ENCODE measurements at places on chromosomes 1 and 21.

- DNase-seq, result no peak
Measured at GRCh38 chr21:46264690-46265144, 20.7 kb downstream of the MCM3AP start.

DNA sequence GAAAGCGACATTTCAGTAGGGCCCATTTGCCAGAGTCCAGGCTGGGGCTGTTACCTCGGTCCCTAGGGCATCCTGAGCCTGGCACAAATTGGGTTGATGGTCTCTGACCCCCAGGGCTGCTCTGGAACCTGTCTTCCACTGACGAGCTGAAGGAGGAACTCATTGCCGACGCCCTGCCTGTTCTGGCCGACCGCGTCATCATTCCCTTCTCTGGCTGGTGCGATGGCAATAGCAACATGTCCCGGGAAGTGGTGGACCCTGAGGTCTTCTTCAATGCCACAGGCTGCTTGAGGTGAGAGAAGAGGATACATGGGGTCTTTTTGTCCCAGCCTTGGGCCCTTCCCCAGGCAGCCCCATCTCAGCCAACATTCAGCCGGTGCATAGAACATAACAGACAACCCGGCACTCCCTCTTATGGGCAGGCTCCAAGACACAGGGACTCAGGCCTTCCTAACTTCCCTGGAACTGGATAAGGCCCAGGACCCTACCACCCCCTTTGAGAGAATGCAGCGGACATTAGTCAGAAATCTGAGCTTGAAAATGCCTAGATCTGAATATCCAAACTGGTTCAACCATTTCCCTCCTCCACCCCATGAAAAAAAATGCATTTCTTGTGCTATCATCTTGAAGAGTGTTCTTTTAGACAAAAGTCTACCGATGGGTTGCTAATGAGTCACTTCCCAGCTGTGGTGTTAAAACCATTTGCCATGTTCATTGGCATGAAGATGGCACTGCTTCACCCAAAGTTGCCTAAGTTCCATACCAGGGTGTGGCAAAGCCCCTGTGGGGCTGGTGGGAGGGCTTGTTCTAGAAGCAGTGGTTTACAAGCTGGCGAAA, 35.4 kb downstream of the PKP1 start:
- DNase-seq, result no peak

- DNase-seq, result no peak
Measured at GRCh38 chr1:109156916-109157385, 43.0 kb downstream of the ELAPOR1 start.

DNA sequence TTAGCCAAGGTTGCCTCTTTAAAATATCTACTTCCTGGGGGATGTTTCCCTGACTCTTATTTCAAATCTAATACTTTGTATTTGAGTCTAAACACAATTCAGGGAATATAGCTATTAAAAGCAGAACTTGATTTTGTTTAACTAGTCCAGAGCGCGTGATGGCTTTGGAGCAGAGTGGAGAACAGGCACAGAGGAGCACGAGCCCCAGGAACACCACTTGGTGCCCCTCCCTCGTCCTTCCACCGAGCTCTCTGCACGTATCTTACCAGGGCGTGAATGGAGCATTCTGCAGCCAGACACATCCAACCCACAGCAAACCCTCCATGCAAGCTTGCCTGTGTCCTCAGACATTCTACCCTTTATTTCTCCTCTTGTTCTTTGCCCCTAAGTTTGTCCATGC, 14.1 kb downstream of the KIF26B start:
- DNase-seq, result no peak

- no peak for DNase-seq
Measured at GRCh38 chr1:6473974-6474814, 8.2 kb upstream of the TNFRSF25 start.

GRCh38 chr1:228341450-228341813, 65.2 kb downstream of the TRIM11 start:
- no peak for DNase-seq

DNA sequence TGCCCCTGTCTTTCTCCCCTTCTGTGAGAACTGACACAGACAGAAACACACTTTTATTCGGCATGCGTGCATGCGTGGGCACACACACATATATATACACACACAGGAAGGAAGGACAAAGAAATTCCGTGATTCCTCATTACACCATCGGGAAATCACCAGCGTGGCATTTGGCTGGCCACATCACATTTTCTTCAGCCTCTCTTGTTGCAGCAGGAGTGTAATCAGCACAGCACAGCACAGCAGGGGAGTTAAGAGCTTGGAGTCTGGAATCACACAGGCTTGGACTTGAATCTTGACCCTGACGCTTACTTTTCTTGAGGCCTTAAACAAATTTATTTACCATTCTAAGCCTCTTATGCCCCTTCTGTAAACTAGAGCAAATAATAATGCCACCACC, 45.3 kb upstream of the EPHA8 start:
- DNase-seq, result no peak

DNA sequence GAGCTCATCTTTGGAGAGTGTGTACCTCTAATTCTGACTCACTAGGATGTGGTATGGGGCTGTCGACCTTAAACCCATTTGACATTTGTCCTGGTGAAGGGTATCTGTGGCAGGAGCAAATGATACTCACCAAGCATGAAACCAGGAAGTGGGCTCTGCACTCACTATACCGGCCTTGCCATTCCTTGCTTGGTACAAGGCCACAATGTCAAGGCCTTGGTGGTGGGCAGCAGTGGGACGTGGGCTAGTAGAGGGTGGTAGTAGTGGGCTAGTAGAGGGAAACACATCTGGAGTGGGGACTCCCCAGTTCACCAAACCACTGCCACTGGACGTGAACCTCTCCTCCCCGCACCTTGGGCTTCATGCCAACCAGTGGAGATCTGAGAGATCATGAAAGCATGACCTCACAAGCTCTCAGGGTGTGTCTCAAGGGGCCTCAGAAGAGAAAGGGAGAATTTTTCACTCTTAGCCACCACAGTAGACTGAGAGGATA, 11.5 kb downstream of the TNFSF4 start:
- DNase-seq, result peak; percentile 58

- no peak for DNase-seq
Measured at GRCh38 chr1:4718071-4718470, 63.7 kb downstream of the AJAP1 start.

- DNase-seq, result no peak
Measured at GRCh38 chr1:172399756-172400721, 20.4 kb upstream of the C1orf105 start.

DNA sequence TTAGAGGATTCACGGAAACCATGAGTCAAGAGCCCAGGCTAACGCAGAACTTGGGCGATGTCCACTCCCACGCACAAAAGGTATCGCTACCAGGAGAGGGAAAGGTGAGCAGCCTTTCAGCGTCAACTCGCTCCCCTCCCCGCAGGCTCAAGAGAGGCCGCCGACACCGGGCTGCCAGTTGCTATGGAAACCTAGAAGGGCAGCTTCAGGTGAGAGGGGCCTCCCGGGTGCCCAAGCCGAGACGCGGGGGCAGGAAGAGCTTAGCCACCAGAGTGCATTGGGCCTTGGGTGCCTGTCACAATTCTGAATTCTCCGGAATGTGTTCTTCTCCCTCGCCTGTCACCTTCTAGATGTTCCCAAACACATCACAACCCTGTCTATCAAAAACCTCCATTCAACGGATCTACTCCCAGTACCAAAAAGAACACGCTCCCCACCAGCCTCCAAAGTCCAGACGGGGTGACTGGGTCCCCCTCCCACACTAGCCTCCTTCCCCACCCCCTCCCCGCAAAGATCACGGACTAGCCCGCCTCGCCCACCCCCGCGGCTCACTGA, 694 bp downstream of the MEAF6 start:
- peak; percentile 61 for DNase-seq

- no peak for DNase-seq
Measured at GRCh38 chr1:115496904-115497527, 144.8 kb upstream of the VANGL1 start.

DNA sequence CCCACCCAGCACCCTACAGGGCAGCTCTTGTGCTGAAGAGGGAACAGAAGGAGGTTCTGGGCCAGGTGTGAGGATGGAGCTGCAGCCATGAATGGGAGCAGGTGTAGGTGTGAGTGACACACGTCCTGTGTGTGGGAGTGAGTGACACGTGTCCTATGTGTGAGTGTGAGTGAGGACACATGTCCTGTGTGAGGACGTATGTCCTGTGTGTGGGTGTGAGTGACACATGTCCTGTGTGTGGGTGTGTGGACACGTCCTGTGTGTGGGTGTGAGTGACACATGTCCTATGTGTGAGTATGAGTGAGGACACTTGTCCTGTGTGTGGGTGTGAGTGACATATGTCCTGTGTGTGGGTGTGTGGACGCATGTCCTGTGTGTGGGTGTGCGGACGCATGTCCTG, 26.4 kb downstream of the MEGF6 start:
- DNase-seq, result no peak

GRCh38 chr1:162206749-162207635, 137.5 kb downstream of the NOS1AP start:
- DNase-seq, result no peak

- no peak for DNase-seq
Measured at GRCh38 chr1:219371471-219371870, 197.8 kb downstream of the LYPLAL1 start.

GRCh38 chr1:197868751-197869489, 33.5 kb upstream of the C1orf53 start:
- no peak for DNase-seq

DNA sequence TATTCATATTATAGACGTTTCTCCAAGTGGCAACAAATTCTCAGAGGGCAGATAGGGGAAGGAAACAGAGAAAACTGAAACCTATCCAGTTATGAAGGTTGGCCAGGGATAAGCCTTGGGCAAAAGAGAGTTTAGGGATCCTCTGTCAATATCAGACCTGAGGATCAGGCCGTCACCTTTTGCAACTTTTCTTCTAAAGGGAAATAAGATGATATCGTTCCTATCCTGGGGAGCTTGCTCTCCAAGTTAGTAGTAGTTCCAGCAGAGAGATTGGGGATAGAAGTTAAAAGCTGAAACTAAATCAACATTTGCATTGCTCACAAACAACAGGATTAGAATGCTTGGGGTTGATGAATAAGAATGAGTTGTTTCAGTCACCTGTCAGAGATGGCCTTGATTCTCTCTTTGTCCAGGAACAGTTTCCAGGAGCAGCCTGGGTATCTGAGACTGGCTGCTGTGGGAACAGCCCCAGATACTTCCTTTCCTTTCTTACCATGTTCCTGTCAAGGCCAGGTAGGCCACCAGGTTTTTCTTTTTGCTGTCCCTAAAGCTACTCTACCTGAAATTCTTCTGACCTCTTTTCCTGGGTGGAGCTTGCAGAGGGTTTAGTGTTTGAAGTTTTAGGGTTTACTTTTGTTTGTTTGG, 2.5 kb downstream of the RIIAD1 start:
- DNase-seq, result no peak

- peak; percentile 59 for DNase-seq
Measured at GRCh38 chr21:34510148-34511142, 1.6 kb downstream of the KCNE1 start.

- no peak for DNase-seq
Measured at GRCh38 chr21:26212220-26212619, 41.6 kb upstream of the APP start.

GRCh38 chr1:183901748-183902330, 96.9 kb downstream of the RGL1 start:
- no peak for DNase-seq

- no peak for DNase-seq
Measured at GRCh38 chr1:10616696-10617095, 141.9 kb downstream of the PEX14 start.

GRCh38 chr21:44473915-44474555, 18.7 kb downstream of the LRRC3 start:
- no peak for DNase-seq

- DNase-seq, result no peak
Measured at GRCh38 chr1:160779626-160780397, 16.2 kb upstream of the LY9 start.

- no peak for DNase-seq
Measured at GRCh38 chr21:34907461-34908418, 141.4 kb downstream of the RUNX1 start.

- DNase-seq, result no peak
Measured at GRCh38 chr1:213057264-213058059, 6.4 kb downstream of the RPS6KC1 start.

DNA sequence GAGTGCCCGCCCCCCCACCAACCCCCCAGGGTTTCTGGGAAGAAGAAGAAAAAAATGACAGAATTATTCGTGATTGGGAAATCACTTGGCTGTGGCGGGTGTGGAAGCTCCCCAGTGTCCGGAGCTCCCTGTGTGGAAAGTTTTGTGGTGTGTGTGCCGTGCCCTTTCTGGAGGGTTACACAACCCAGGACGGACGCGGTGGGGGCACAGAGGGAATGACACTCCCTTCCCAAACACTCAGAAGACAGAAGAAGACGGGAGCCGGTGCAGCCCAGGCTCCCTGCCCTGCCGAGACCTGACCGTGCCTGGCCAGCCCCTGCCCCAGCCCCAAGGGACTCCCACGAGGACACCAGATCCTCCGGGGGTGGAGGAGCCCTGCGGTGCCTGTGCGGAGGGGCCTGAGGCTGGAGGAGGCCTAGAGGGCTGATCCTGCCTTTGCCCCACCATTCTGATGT, 33.0 kb upstream of the ADARB1 start:
- DNase-seq, result no peak

- DNase-seq, result no peak
Measured at GRCh38 chr1:59043796-59044195, 253.1 kb upstream of the FGGY start.

GRCh38 chr1:1067860-1068516, 6.1 kb downstream of the RNF223 start:
- DNase-seq, result no peak

DNA sequence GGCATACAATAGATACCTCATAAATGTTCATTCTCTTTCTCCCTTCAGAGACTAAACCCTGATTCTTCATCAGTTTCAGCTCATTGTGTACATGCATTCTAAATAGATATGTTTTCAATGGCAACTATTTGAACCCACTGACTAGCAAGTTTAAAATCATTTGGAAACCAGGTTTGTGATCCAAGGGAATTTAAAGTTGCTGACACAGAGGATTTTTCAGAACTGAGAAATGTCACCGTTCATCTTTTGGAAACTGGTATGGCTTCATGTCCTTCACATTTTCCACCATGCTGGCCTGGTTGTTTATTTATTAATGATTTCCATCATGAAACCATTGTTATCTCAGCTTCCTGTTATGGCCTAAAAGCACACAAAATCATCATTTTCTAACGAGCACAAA, 81.8 kb upstream of the BARHL2 start:
- DNase-seq, result no peak

- no peak for DNase-seq
Measured at GRCh38 chr1:87263785-87264184, 64.9 kb upstream of the LMO4 start.

- DNase-seq, result no peak
Measured at GRCh38 chr1:191615101-191615821, 543.0 kb upstream of the RGS18 start.

GRCh38 chr1:31412732-31413404, at the start of gene SERINC2:
Gene SERINC2, plus strand, starts transcription at chr1:31413213. Its CDS starts 53 bp downstream, at chr1:31413266.
- peak; percentile 34 for DNase-seq

- no peak for DNase-seq
Measured at GRCh38 chr1:63405021-63405420, 37.6 kb downstream of the ALG6 start.

- DNase-seq, result no peak
Measured at GRCh38 chr1:190274721-190275120, 202.9 kb downstream of the BRINP3 start.

DNA sequence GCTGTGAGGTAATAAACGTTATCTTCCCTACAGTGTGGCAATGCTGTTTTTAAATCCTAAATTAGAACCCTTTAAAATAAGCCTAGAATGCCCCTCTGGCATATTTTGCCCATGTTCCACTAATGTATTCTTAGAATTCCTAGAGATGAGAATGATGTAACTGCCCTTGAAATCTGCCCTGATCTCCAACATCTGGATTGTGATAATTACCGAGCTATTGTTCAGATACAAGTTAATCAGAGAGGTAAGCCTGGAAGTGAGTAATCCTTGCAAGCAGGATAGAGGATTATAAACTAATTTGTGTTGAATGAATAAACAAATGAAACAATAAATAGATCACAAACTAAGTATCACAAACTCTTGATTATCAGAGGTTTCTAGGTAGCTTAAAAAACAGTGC, 107.8 kb upstream of the DMRTA2 start:
- no peak for DNase-seq

Data from activated CD4-positive, CD25-positive, alpha-beta regulatory T cell treated with anti-CD3 and anti-CD28 coated beads, Interleukin-2, amount 50 U/mL, for 72 hours (primary cell).